Aorta (tissue), 5 donors: ENCODE measurements at places on chromosomes 3 and 15. TPM values are rescaled to one million over a fixed set of nuclear protein-coding genes. Genes with fewer than 3 reads are reported as not detected.

- no peaks in the 10 kb centered on the region for H3K27me3 ChIP-seq
- H3K4me3 ChIP-seq, result no peak overlapping the region
- H3K4me1 ChIP-seq, result no peaks in the 10 kb centered on the region
- DNase-seq, result peak; percentile 89
Measured at GRCh38 chr15:90221246-90221900, 12.4 kb downstream of the CIB1 start.

GRCh38 chr3:8445861-8446260, 55.8 kb upstream of the LMCD1 start:
- H3K36me3 ChIP-seq, result no peaks in the 10 kb centered on the region
- DNase-seq, result no peak
- no peaks in the 10 kb centered on the region for H3K4me1 ChIP-seq

DNA sequence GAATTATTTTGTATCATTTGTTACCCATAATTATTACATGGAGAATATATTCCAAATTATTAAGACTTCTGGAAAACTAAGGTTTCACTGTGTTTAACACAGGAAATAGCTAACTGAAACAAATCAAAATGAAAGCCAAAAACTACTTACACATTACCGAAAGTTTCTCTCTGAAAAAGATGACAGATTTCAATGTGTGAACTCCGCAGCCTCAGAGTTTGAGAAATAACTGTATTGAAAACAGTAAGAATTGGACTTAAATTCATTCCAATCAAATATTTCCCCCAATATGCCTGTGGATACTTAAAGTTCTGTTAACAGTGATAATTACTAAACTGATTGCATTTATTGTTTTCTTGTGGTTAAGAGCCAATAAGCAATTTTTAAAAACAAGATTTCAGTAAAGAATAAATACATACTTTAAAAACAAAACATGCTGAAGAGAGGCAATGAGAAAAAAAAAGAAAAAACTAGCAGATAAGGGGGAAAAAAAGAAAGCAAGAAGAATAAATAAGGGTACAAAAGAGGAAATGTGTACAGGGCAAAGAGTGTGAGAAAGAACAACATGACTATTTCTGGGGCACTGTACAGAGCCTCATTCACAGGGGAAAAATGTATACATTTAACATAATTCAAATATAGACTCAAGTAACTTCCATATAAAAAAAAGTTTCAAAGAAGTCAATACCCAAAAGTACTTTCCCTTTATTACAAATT, 30.7 kb downstream of the DENND4A start:
- H3K36me3 ChIP-seq, result no peaks in the 10 kb centered on the region
- H3K4me1 ChIP-seq, result no peaks in the 10 kb centered on the region
- no peaks in the 10 kb centered on the region for H3K27me3 ChIP-seq
- no peak overlapping the region for H3K4me3 ChIP-seq

DNA sequence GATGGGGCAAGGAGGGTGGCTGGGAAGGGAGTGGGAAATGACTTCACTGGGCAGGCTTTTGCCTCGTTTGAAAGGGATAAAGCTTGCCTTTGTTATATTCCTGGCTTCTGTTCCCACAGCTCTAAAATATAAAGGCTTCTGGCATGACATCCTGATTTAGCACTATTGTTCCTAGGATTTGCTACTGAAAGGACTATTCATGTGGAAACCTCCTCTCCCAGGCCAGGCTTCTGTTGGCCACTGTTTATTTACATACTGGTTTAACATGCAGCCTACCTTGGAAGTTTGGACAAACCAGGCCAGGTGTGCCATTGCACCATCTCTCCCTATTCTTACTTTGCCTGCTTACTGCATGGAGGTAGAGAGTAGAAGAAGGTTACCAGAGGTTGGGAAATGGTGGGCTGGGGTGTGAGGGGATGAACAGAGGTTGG, 2.4 kb upstream of the LMCD1 start:
- no peaks in the 10 kb centered on the region for H3K4me1 ChIP-seq
- no peaks in the 10 kb centered on the region for H3K27me3 ChIP-seq
- H3K27ac ChIP-seq, result no peak overlapping the region
- no peak for DNase-seq
- H3K4me3 ChIP-seq, result no peak overlapping the region
- H3K36me3 ChIP-seq, result no peaks in the 10 kb centered on the region

DNA sequence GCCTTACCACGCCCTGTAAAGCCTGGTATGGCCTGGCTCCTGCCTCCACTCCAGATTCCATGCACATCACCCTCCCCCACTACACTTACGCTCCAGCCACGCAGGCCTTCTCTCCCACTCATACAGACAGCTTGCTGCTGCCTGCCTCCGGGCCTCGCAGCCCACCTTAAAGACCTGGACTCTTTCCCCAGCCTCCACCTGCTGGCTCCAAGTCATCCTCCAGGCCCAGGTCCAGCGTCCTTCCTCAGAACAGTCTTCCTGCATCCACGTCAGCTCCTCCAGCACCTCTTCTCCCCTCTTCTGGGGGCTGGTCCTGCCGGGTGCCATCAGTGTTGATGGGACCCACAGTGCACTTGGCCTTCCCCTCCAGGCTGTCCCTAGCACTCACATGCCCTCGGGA, 75.5 kb downstream of the NUP210 start:
- H3K4me1 ChIP-seq, result no peaks in the 10 kb centered on the region
- no peak overlapping the region for H3K27ac ChIP-seq
- no peak overlapping the region for H3K4me3 ChIP-seq

DNA sequence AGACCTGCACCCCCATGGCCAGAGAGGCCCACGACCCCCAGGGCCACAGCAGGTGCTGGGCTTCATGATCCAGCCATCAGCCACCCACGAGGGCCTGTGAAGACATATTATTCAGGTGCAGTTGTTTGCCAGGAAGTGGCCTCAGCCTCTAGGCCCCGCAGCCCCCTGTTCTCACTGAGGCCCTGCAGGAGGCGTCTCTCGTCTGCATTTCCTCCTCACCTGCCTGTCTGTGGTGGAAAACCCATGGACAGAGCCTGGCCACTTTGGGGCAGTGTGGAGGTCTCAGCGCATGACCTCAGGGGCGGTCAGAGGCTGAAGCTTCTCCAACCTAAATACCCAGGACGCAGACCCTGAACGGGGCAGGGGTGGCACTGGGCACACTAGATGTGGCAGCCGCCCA, 18.6 kb downstream of the UROC1 start:
- no peaks in the 10 kb centered on the region for H3K36me3 ChIP-seq
- H3K4me3 ChIP-seq, result no peak overlapping the region
- H3K4me1 ChIP-seq, result no peaks in the 10 kb centered on the region
- H3K27ac ChIP-seq, result no peak overlapping the region
- peak; percentile 17 for DNase-seq

DNA sequence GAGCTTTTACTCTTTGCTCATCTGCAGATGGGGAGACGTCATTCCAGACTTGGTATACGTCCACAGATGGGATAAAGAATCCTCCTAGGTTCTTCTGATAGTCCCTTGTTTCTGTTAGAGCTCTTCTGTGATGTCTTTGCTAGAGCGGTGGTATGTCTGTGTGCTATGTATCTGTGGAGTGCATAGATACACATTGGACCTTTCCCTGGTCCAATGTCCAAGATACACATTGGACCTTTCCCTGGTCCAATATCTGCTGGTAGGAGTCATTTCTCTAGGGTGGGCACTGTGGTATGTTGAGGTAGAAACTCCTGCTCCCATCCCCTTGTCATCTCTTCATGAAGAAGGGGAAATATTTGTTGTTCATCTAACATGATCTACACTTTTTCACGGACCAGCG, 47.5 kb upstream of the LPP start:
- H3K36me3 ChIP-seq, result no peaks in the 10 kb centered on the region
- no peak overlapping the region for H3K4me3 ChIP-seq
- H3K27ac ChIP-seq, result no peak overlapping the region
- H3K4me1 ChIP-seq, result no peaks in the 10 kb centered on the region
- H3K27me3 ChIP-seq, result no peaks in the 10 kb centered on the region

- H3K27ac ChIP-seq, result no peak overlapping the region
- H3K4me3 ChIP-seq, result no peak overlapping the region
- DNase-seq, result no peak
- no peaks in the 10 kb centered on the region for H3K36me3 ChIP-seq
Measured at GRCh38 chr3:129890125-129890524, 3.4 kb downstream of the TMCC1 start.

DNA sequence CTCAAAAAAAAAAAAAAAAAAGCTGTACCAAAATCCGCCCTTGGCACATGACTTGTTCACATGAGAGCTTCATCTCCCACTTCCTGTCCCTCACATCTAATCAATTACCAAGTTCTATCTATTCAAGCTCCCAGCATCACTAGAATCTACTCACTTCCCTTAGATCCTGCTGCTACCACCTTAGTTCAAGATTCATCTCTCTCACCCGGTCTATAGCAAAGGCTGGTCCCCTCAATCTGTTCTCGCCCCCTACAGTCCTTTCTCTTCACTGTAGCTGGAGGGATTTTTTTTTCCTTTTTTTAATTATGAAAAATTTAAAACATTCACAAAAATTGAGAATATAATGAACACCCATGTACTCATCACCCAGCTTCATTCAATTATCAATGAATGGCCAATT, 16.7 kb upstream of the GPR160 start:
- H3K4me1 ChIP-seq, result no peaks in the 10 kb centered on the region
- no peak overlapping the region for H3K4me3 ChIP-seq
- no peak overlapping the region for H3K27ac ChIP-seq
- no peak for DNase-seq
- H3K27me3 ChIP-seq, result no peaks in the 10 kb centered on the region

GRCh38 chr3:159994182-159994581, 5.5 kb downstream of the IL12A start:
- H3K27me3 ChIP-seq, result no peaks in the 10 kb centered on the region
- H3K4me1 ChIP-seq, result no peaks in the 10 kb centered on the region
- no peaks in the 10 kb centered on the region for H3K36me3 ChIP-seq
- H3K4me3 ChIP-seq, result no peak overlapping the region
- DNase-seq, result no peak
- no peak overlapping the region for H3K27ac ChIP-seq

DNA sequence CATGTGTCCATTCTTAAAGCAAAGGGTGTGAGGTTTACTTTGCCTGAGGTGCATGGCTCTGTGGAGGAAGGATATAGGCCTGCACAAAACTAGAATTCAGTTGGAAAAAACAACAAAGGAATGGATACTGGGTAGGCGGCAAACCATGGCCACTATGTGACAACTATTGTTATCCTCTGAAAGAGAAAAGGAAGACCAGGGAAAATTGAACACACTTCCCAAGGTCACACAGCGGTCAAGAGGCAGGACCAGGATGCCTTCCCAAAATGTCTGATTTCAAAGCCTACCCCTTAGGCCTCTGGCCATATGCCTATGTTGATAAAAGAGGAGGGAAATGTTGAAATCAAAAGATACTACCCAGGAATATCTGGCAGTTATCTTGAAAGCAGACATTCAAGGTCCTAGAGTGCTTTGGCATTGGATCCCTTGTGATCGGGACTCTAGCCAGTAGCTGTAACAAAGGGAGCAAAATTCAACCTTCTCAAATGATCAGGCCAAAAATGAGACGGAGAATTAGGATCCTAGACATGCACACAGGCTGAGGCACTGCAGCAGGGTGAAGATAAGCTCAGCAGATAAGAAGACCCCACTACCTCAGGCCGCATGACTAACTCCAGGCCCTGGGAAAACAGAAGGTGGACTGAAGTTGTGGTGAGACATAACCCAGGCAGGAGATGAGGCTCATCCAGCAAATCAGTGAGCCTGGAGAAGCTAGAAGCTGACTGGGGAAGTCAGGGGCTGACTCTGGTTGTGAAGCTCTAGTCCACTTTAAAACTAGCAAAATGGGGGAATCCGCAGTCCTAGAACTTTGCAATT, 292.2 kb downstream of the NEK10 start:
- H3K36me3 ChIP-seq, result no peaks in the 10 kb centered on the region
- no peaks in the 10 kb centered on the region for H3K27me3 ChIP-seq
- no peaks in the 10 kb centered on the region for H3K4me1 ChIP-seq

- H3K36me3 ChIP-seq, result no peaks in the 10 kb centered on the region
- no peaks in the 10 kb centered on the region for H3K4me1 ChIP-seq
- H3K27me3 ChIP-seq, result no peaks in the 10 kb centered on the region
- DNase-seq, result no peak
Measured at GRCh38 chr3:31765871-31766270, 215.2 kb downstream of the OSBPL10 start.

DNA sequence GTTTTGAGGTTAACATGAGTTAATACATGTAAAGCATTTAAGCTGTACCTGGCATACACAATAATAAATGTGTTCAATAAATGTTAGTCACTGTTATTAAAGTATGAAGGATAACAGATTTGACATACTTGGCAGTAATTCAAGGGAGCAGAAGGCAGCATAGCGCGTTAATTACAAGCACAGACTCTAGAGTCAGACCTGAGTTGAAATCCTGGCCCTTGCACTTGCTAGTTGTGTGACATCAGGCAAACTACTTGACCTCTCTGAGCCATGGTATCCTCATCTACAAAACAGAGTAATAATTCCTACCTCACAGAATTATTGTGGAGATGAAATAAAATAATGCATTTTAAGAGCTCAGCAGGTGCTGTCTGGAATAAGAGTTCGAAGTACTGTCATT, 5.4 kb downstream of the IFT122 start:
- H3K4me3 ChIP-seq, result no peak overlapping the region
- no peaks in the 10 kb centered on the region for H3K36me3 ChIP-seq
- no peak overlapping the region for H3K27ac ChIP-seq
- DNase-seq, result no peak
- no peaks in the 10 kb centered on the region for H3K4me1 ChIP-seq

DNA sequence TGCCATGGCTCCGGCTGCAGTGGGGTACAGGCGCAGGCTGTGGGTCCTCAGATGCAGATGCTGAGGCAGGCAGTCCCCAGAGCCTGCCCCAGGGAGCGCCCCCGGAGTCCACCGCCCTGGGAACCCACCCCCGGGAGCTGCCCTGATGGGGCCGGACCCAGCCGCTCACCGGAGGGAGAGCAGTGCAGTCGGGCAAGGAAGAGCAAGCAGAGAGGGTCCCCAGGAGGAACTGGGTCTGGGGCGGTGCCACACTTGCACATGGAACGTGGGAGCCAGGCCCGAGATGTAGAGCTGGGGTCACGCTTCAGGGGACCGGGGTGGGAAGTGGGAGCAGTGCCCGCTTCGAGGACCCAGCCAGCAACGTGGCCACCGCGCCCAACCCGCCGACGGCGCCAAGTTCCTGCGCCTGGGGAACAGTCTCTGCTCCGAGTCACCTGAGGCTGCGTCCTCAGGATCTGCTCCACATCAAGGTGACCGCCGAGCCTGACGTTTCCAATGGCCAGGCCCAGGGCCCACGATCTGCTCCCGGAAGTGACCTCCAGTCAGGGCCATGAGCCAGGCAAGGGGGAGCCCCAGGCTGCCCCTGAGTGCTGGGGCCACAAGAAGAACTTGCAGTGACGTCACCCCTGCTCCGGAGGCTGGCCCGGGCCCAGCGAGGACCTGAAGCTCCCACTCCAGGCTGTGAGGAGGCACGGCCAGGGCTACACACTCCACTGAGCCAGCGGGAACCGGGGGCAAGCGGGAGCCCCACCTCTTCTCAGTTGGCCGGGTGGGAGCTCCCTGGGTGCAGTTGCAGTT, 27.0 kb upstream of the TFG start:
- H3K4me3 ChIP-seq, result no peak overlapping the region
- no peaks in the 10 kb centered on the region for H3K4me1 ChIP-seq
- H3K27ac ChIP-seq, result no peak overlapping the region
- no peak for DNase-seq

- no peaks in the 10 kb centered on the region for H3K36me3 ChIP-seq
- no peak for DNase-seq
- no peaks in the 10 kb centered on the region for H3K4me1 ChIP-seq
- H3K27ac ChIP-seq, result no peak overlapping the region
Measured at GRCh38 chr3:173644086-173645082, 246.8 kb downstream of the NLGN1 start.

Gene EPHA6
- total RNA-seq, result 1.8 TPM

Gene TRIM42
- not detected for total RNA-seq

Gene WDR76
- total RNA-seq, result 4.8 TPM

Gene PLXNA1
- 28.7 TPM for total RNA-seq

Gene STRA6
- total RNA-seq, result 0.51 TPM

Gene CP
- total RNA-seq, result 225 TPM

Gene PIERCE2
- 0.75 TPM for total RNA-seq

Gene GOLGA6L9
- total RNA-seq, result 4.7 TPM

Gene CFAP100
- not detected for total RNA-seq

Gene CLDN18
- total RNA-seq, result not detected

Gene FBLN2
- total RNA-seq, result 117 TPM
